ENCODE measurements at places on chromosomes 7 and 10. TPM values are rescaled to one million over a fixed set of nuclear protein-coding genes. Genes with fewer than 3 reads are reported as not detected.
A peak's percentile ranks its signal among the peaks of the same experiment; 100 is the strongest.

DNA sequence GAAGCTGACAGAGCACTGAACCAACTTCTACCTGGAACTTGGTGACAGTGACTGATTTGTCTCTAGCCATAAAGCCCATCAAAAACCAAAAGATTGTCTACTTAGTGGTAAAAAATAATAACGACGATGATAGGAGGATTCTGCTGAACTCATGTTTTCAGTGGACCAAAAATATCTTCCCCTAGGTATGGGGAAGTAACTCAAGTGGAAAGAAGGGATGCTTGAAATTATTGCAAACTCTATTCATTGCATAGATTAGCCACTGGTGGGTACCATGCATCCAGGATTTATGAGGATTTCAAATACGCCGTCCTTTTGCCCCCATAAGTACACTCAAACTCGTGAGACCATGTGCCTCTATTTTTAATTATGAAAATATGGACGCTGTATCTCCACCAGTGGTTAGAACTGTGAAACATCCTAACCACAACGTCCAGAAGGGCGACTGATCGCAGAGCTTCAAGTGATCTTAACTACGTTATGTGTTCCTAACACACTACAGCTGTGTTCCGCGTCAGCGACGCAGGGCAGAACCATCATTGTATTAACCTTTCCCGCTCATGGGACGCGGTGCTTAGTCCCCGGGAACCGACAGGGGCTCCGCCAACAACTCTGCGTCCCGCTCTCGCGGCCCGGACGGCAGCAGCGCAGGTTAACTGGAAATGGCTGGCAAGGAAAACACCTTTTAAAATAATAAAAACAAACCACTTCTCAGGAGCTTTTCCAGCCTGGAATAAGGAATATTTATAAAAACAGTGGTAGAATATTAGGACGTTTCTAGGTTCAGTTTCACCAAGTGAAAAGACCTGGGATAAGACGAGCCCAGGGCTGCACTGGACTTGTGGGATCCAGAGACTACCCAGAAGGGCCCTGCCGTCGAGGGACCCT lies 776 bp downstream of the PEX1 start:
- peaks cover 12% of the 10 kb centered on the region for H3K4me1 ChIP-seq
- DNase-seq, result peak; percentile 48
- peak overlapping the region; percentile 69 for H3K4me3 ChIP-seq
- peaks cover 5% of the 10 kb centered on the region for H3K36me3 ChIP-seq

VTI1A gene
- 12.8 TPM for total RNA-seq

TNRC18 gene
- total RNA-seq, result 36.9 TPM

- H3K4me1 ChIP-seq, result no peaks in the 10 kb centered on the region
- H3K27ac ChIP-seq, result no peak overlapping the region
- peak; percentile 5 for DNase-seq
- H3K27me3 ChIP-seq, result no peaks in the 10 kb centered on the region
Observed at GRCh38 chr10:110444004-110444337, 53.7 kb upstream of the DUSP5 start.

DNA sequence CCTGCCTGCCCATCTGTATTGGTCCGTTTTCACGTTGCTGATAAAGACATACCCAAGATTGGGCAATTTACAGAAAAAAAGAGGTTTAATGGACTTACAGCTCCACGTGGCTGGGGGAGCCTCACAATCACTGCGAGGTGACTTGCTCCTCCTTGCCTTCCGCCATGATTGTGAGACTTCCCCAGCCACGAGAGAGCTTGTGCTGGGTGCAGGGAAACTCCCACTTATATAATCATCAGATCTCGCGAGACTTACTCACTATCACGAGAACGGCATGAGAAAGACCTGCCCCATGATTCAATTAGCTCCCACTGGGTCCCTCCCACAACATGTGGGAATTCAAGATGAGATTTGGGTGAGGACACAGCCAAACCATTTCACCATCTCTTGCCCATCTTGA lies 111.8 kb downstream of the MYL10 start:
- H3K27me3 ChIP-seq, result no peaks in the 10 kb centered on the region
- H3K4me1 ChIP-seq, result no peaks in the 10 kb centered on the region
- H3K36me3 ChIP-seq, result no peaks in the 10 kb centered on the region
- DNase-seq, result no peak
- H3K27ac ChIP-seq, result no peak overlapping the region

- no peak for DNase-seq
- H3K4me3 ChIP-seq, result no peak overlapping the region
- no peaks in the 10 kb centered on the region for H3K36me3 ChIP-seq
- H3K27me3 ChIP-seq, result no peaks in the 10 kb centered on the region
- no peak overlapping the region for H3K27ac ChIP-seq
Observed at GRCh38 chr7:113774182-113774807, 144.5 kb downstream of the PPP1R3A start.

DNA sequence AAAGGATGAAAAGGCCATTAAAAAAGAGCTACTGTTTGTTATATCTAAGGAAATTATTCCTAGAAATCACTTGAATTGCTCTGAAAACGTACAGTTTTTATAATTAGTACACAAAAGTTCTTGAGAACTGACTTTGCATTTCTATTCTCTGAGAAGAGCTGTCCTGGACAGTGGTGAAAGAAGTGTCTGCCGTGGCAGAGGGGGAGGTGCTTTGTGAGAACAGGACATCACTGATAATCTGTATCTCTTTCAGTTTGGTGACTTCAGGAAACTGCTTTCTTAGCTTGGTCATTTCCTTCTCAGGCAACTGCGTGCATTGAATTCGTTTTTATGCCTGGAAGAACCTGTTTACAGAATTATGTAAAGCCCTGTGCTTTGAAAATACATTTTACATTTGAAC lies 52.1 kb downstream of the POLL start:
- no peaks in the 10 kb centered on the region for H3K36me3 ChIP-seq
- H3K4me3 ChIP-seq, result no peak overlapping the region
- H3K4me1 ChIP-seq, result no peaks in the 10 kb centered on the region

DNA sequence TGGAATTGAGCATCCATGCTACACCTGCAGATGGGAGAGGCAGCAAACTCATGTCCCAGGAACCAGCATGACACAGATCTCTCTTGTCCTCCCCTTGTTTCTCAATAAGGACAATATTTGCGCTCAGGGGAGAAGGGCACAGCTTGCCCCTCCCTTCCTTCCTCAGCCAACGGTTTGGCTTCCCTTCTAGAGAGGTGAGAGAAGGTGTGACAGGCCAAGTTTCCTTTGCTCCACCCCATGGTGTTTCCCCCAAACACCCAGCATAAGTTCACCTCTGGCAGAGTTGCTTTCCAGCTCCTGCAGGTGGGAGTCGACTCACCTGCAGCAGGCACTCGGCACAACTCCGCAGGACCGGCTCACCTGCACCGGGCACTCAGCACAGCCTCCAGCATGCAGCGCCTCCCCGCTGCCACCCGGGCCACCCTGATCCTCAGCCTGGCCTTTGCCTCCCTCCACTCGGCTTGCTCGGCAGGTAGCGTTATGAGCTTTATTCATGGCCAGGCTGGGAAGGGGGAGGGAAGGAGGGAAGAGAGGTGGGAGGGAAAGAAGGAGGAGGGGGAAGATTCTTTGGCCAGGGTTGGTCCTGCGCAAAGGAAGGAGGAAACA lies at the start of the genes ATP6V0A4 and TMEM213:
Gene ATP6V0A4, minus strand, starts transcription at position 482 of the 606 bp plus-strand sequence. CDS start 26,949 bp downstream, outside the sequence.
Gene TMEM213, plus strand, starts transcription at position 280 of the 606 bp plus-strand sequence. Its CDS starts 111 bp downstream, at position 391.
- H3K4me1 ChIP-seq, result no peaks in the 10 kb centered on the region
- H3K4me3 ChIP-seq, result no peak within 1 kb of the TSS

DNA sequence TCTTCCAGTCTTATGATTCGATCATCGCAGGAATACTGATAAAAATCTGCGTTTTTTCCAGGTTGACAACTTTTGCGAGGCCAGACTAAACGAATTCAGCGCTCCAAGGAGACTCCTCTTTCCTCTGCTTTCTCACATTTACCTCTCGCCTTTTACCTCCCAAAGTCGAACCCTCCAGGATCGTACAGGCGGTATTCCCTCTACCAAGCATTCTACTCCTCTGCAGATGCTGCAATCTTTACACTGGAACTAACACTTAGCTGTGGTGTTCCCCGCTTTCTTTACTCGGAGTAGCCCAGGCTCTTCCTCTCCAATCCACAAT lies 449 bp downstream of the NUDT5 start:
- H3K4me3 ChIP-seq, result peak overlapping the region; percentile 74
- peaks cover 2% of the 10 kb centered on the region for H3K36me3 ChIP-seq
- H3K4me1 ChIP-seq, result peaks cover 21% of the 10 kb centered on the region
- H3K27ac ChIP-seq, result peak overlapping the region; percentile 77

- no peaks in the 10 kb centered on the region for H3K36me3 ChIP-seq
- no peak overlapping the region for H3K27ac ChIP-seq
- no peak overlapping the region for H3K4me3 ChIP-seq
- no peaks in the 10 kb centered on the region for H3K27me3 ChIP-seq
- H3K4me1 ChIP-seq, result no peaks in the 10 kb centered on the region
Observed at GRCh38 chr7:34991938-34992840, 45.1 kb downstream of the DPY19L1 start.

HKDC1 gene
- total RNA-seq, result 4.3 TPM

VAX1 gene
- not detected for total RNA-seq

ANKRD1 gene
- total RNA-seq, result 4.9 TPM

- no peak for DNase-seq
- H3K4me1 ChIP-seq, result no peaks in the 10 kb centered on the region
- no peaks in the 10 kb centered on the region for H3K36me3 ChIP-seq
- H3K27ac ChIP-seq, result no peak overlapping the region
- H3K4me3 ChIP-seq, result no peak overlapping the region
- H3K27me3 ChIP-seq, result no peaks in the 10 kb centered on the region
Observed at GRCh38 chr10:51090190-51090589, 15.9 kb downstream of the PRKG1 start.

GRCh38 chr10:101744267-101744666 lies 31.6 kb downstream of the FGF8 start:
- H3K4me3 ChIP-seq, result no peak overlapping the region
- no peak for DNase-seq
- no peak overlapping the region for H3K27ac ChIP-seq
- no peaks in the 10 kb centered on the region for H3K27me3 ChIP-seq
- no peaks in the 10 kb centered on the region for H3K36me3 ChIP-seq
- H3K4me1 ChIP-seq, result no peaks in the 10 kb centered on the region

GRCh38 chr10:20598590-20598989 lies 298.5 kb downstream of the NEBL start:
- no peaks in the 10 kb centered on the region for H3K4me1 ChIP-seq
- no peak overlapping the region for H3K27ac ChIP-seq
- H3K27me3 ChIP-seq, result no peaks in the 10 kb centered on the region
- no peaks in the 10 kb centered on the region for H3K36me3 ChIP-seq

- no peak overlapping the region for H3K27ac ChIP-seq
- peaks cover 13% of the 10 kb centered on the region for H3K4me1 ChIP-seq
- H3K27me3 ChIP-seq, result no peaks in the 10 kb centered on the region
- no peak overlapping the region for H3K4me3 ChIP-seq
Observed at GRCh38 chr7:95530881-95531280, 45.1 kb downstream of the ASB4 start.

CHAT gene
- total RNA-seq, result not detected

DNA sequence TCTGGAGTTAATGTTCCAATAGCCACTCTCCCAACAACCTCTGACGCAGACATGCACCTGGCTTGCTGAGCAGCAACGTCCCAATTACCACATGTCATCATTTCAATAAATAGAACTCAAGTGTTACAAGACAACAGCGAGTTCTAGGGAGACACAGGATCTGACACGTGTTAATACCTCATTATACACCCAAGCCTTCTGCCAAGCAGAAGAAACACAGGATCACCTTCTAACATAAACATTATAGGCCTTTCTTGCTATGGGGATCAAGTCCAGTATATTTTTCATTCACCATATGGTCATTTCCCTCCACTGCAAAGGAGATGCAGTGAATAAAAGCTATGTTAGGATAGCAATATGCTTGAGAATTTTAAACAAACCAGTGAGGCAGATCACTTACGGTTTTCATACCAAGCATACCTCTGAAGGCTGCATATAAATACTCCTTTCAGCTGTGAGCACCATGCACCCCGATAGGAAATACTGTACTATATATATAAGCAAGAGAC lies 74.2 kb downstream of the JAZF1 start:
- H3K27ac ChIP-seq, result no peak overlapping the region
- no peak overlapping the region for H3K4me3 ChIP-seq
- no peak for DNase-seq

DNA sequence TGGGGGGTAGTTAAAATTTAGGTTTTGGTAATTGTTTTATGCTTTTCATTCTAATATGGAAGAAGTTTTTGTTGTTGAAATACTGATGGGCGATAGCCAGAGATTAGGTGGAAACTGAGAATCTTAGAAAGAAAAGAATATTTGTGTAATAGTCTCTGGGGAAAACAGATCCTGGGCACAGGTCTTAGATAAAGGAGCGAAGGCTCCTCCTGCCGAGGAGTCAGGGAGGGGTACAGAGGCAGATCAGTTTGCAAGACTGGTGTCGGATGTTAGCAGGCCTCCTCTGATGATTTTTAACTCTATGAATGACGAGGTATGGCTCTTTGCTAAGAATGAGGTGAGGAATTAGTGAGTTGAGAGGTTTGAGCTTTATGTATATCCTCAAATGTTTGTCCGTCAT lies 339.7 kb downstream of the HGF start:
- H3K4me3 ChIP-seq, result no peak overlapping the region
- no peaks in the 10 kb centered on the region for H3K4me1 ChIP-seq
- H3K27ac ChIP-seq, result no peak overlapping the region
- H3K36me3 ChIP-seq, result no peaks in the 10 kb centered on the region

DNA sequence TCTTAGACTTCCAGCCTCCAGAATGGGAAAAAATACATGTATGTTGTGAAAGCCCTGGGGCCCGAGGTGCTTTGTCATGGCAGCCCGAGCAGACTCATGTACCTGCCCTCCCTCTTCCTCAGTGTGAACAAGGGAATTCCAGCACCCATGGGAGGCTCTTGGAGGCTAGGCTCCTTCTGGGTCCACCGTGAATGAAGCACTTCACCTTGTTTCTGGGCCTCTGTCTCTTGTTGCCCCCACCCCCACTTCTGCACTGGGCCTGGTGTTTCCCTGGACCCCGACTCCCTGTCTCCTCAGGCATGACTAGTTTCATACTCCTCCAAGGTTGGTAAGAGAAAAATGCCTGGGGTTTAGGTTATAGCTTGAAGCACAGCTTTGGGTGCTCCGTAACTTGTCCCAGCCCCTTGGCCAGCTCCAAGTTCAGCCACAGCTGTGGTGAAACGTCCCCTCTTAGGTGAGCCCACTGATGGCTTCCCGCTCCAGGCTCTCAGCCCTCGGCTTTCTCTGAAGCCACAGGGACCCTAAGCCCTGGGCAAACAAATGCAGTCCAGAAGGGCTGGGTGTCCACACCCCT lies 30.2 kb upstream of the ARHGAP22 start:
- DNase-seq, result no peak
- no peaks in the 10 kb centered on the region for H3K27me3 ChIP-seq
- H3K36me3 ChIP-seq, result no peaks in the 10 kb centered on the region
- H3K4me3 ChIP-seq, result no peak overlapping the region

FBXW4 gene
- total RNA-seq, result 29.5 TPM

- H3K4me3 ChIP-seq, result no peak overlapping the region
- H3K4me1 ChIP-seq, result no peaks in the 10 kb centered on the region
- no peak overlapping the region for H3K27ac ChIP-seq
- H3K36me3 ChIP-seq, result no peaks in the 10 kb centered on the region
Observed at GRCh38 chr7:47720141-47720906, 138.4 kb upstream of the TNS3 start.

- no peaks in the 10 kb centered on the region for H3K36me3 ChIP-seq
- no peak overlapping the region for H3K27ac ChIP-seq
- H3K4me1 ChIP-seq, result no peaks in the 10 kb centered on the region
- no peaks in the 10 kb centered on the region for H3K27me3 ChIP-seq
- H3K4me3 ChIP-seq, result no peak overlapping the region
- no peak for DNase-seq
Observed at GRCh38 chr10:6068422-6068821, 6.3 kb upstream of the IL2RA start.
